ENCODE measurements at places on chromosomes 6 and 20.

- DNase-seq = no peak
These were observed 33.8 kb upstream of the CD83 start for GRCh38 chr6:14083751-14084150.

DNA sequence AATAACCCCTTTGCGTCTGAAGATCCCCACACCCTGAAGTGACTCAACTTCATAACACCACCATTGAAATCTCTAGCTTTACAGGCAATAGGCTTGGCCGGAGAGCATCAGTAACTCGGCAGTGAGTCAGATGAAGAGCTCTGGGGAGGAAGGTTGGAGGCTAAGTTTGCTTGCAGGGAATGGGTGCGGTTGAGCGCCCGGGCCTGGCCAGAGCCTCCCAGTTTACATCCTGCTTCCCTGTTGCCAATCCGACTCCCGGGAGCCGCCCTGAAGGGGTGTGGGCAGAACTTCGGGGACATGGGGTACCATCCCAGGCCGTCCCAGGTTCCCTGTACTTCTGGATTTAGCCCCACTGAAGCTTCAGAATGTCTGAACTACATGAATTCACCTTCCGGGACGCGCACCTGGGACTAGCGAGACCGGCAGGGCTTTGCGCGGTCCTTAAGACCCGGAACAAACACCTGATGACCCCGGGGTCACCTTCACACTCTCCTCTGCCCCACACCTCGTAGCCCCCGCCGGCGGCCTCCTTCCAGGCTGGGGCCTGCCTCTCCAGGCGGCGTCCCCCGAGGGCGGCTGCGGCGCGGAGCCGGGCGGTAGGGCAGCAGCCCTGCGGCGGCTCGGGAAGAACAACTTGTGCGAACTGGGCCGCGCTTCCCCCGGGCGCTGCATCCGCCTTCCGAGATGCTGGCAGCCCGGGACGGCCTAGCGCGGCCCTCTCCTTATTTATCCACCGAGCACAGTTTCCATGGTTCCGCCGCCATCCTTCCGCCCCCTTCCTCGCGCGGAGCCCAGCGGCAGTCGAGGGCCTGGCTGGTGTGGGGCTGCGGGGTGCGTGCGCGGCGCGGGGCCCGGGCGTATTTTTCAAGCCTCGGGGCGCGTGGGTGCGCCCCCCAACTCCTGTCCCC is 56.6 kb upstream of the RREB1 start:
- DNase-seq = peak; percentile 44

GRCh38 chr6:105280033-105280432 is 100.2 kb upstream of the POPDC3 start:
- no peak for DNase-seq

DNA sequence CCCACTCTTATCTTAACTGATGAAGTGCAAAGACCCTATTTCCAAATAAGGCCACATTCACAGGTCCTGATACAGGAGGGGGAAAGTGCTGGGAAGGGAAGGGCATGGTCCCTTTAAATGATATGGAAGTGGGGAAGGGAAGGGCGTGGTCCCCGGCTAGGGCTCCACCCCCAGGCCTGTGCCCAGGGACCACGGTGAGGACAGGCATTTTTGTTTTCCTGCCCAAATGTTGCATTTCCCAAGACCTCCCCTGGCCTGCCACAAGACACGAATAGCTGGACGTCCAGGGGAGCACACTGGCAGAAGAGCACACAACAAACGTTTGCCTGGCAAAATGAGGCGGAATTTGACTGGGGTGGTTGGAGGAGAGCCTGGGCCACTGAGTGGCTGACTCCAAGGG is 16.1 kb upstream of the HFE start:
- DNase-seq = no peak

DNA sequence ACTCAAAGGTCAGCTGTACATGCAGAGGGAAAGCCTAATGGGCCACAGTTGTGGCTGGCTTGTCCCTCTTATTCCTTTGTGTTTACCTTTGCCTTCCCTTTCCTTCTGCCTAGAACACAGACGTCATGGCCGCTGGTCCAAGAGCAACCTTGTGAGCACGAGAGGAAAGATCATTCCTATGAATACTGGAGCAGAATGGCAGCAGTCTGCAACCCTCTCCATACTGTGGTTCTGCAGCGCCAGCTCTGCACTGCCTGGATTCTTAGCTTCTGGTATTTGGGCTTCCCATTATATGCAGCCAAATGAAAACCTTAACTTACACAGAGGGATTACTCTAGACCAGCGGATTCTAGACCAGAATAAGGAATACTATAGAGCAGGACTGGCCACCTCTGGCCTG is 12.4 kb downstream of the TBC1D7 start:
- DNase-seq = no peak

GRCh38 chr6:110482774-110483400 is 6.5 kb upstream of the SLC22A16 start:
- no peak for DNase-seq

DNA sequence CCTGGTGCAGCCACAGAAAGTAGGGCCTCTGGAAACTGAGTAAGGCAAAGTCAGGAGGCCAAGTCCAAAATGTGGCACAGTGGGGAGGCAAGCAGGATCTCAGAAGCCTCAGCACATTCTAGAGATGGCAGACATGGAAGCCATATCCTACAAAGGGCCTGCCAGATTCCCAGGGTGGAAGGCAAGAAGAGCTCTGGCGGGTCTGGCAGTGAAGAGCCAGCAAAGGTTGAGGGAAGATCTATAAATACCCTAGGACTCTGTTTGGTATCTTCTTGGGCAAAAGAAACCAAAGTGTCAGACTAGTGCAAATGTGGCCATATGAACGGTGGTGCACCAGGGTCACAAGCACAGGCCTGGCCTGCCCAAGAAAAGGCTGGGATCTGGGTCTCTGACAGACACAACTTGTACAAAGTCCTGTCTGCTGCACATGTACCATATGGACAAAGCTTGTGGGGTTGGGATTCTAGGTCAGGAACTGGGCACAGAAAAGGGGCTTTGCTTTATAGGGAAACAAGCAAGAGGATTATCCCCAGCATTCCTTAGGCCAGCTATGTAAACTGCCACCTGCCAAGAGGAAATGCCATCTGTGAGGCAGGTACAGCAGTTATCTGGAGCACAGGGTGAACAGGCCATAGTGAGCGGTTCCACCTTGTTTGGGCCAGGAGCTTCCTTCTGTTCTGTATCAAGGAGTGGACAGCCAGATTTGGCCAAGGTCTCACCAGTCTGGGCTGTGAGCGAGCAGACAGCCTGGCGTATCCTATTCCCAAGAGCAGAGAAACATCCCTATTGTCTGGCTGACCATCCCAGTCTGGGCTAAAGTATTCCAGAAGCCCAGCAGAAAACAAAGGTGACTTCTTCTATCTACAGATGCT is 36.3 kb upstream of the SLC4A11 start:
- no peak for DNase-seq

DNA sequence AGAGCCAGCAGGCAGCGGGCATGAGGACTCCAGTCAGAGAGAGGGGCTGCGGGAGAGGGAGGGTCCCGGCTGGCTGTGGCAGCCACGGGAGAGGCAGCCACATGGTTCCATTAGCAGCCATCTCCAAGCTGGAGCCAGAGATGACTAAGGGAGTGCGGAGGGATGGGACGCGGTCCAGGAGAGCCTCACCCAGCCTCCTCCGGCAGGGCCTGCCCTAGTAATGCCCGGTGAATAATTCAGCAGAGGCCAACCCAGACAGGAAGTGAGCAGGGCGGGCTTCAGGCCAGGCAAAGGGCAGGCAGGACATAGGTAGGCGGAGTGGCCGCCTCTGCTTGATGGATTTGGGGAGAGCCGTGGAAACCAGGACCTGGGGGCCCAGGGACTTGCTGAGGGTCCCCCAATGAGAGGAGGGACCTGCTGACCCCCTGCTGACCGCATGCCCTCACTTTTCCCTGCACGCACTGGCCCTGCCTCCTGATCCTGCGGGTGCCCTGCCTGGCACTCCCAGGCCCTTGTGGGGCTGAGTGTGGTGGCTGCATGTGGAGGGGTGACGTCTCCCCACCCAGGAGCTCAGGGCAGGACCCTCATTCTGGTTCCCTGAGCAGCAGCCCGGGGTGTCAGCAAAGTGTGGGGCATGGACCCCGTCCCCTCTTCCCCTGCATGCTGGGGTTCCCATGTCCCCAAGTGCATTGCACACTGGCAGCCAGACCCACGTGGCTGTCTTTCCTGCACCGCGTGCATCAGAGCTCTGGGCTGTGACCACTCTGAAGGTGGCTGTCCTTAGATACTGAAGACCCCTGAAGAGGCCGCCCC is 51.8 kb upstream of the SLCO4A1 start:
- peak; percentile 92 for DNase-seq

DNA sequence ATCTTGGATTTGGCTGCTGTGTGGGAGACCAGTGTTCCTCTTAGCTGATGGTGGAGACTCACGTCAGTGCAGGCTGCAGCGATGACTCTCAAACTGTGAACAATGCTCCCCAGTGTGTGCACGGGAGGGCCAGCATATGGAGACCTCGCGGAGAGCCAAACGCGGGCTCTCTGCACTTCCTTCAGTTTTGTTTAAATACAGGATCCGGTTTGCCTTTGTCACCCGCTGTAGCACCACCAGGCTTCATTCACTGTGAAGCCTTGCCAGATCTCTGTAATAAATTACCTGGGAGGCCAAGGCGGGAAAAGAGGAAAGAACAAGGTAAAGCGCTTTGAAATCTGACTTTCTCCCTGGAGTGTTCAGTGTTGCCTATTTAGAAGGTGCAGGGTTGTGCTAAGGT is 30.7 kb upstream of the TMEM14A start:
- no peak for DNase-seq

GRCh38 chr6:340991-341827 is 48.9 kb downstream of the DUSP22 start:
- DNase-seq = no peak

DNA sequence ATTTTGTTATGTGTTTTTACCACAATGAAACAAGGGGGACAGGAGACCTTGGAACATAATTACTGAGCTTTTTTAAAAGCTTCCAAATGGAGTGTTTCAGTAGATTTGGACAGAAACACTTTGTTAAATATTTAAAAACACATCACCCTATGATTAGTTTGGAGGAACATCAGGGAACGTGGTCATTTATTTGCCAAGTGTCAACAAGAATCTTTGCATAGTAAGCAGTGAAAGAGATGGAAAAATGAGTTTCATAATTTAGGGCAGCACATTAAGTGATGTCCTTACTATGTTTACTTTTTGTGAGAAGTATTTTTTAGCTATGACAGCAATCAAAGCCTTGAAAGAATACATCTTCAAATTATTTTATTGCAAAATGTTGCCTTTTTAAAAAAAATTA is 82.6 kb downstream of the PROKR2 start:
- no peak for DNase-seq

GRCh38 chr20:45798935-45799642 is 7.3 kb downstream of the DNTTIP1 start:
- peak; percentile 75 for DNase-seq

- no peak for DNase-seq
These were observed 1.3 kb upstream of the RNF217 start for GRCh38 chr6:124960757-124961463.

DNA sequence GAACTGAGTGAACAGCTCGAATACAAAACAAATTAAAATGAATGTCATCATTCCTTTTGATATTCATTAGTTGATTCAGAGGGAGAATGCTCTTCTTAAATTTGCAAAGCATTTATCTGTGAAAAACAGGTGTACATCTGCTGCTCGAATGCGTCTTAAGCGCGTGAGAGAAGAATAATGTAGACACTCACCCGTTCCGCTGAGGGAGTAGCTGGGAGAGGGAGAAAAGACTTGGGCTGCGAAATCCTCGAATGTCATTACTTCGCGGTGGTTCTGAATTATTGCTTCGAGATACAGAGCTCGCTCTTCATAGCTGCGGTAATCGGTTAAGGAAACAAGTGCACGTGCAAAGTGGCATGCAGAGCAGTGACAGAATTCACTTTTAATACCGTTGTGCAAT is 43.9 kb downstream of the INSM1 start:
- no peak for DNase-seq

DNA sequence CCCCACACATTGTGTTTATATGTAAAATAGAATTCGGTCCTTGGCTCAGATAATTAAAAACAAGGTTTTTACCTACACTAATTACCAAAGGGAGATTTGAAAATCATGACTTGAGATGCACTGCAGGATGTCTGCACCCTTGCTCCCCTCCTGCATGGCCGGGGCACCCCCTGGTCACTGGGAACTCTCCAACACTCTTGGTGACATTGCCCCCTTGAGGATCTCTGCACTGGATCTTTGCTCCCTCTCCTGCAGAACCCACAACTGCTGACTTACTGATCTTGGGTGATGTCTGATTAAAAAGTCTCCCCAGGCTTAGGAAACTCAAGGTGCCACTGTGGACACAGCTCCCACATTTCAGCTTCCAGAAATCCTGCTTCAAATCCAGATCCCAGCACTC is 17.1 kb upstream of the CSNK2A1 start:
- no peak for DNase-seq

DNA sequence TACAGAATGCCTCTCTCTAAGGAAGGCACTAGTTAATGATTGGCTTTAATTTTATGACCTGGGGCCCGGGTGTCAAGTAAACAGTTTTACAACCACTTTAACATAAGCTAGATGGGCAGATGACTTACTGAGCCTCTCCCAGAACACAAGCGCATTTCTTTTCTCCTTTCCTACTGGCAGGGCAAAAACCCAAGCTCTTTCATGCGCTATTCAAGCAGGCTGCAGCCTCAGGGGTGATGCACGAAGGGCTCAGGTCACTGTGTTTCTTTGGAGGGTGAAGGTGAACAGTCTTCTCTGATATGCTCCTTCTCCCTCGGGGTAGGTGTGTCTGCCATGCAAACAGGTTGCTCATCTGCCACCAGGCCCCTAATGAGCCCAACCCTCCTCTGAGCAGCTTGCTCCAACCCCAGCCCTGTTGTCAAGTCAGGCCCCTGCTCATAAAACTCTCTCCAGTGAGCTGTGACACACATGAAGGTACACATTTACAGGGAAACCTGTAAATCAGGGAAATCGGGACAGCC is 73.5 kb upstream of the CDH4 start:
- no peak for DNase-seq

DNA sequence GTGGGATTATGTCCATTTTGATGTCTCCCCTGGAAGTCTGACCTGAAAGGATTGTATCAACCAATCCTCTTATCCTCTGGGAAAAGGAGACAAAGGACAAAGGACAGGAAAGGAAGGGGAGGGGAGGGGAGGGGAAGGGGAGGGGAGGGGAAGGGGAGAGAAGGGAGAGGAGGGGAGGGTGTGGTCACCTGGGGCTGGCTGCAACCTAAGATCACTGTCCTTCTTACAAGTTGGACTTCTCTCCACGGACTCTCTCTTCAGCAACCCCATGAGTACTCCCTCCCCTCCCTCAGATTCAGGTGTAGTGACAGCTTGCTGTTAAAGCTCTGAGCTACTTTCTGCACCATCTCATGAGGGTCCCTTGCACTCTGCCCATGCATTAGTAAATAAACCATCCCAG is 58.9 kb upstream of the KLHL31 start:
- no peak for DNase-seq

GRCh38 chr6:116842459-116842858 is 13.6 kb upstream of the GPRC6A start:
- no peak for DNase-seq

DNA sequence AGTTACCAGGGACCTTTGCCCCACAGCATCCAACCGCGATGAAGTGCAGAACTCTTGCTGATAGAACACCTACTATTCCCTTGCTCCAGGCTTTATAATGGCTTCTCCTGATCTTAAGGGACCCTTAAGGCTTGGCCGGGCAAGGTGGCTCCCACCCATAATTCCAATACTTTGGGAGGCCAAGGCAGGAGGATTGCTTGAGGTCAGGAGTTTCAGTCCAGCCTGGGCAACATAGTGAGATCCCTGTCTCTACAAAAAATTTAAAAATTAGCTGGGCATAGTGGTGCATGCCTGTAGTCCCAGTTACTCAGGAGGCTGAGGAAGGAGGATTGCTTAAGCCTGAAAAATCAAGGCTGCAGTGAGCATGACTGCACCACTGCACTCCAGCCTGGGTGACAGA is 68.8 kb downstream of the GCNT2 start:
- DNase-seq = no peak
